ENCODE measurements at places on chromosomes 12 and 14.

DNA sequence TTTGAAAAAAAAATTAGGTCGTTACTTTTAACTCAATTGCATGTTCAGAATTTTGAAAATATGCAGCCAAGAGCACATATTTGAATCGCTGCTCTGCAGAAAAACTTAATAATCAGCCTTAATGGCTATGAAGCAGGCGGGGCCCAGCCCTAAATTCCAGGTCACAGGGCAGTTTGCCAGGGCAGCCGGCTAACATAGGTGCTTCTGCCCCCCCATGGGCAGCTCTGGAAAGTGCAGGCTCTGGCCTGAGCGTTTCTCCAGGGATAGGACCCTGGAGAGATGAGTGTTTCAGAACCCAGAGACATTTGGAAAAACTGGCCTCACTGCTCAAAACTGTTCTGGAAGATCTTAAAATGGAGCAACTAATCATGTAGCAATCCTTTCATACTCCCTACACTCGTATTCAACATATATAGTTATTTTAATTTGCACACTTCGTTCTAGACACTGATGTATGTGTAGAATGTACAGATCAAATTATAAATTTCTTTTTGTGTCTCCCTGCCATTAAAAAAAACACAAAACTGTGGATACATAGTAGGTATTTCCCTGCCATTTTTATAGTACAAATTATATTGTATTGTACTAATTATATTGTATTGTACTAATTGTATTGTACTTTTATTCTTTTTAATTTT is 26.0 kb upstream of the PTGR2 start:
- peak; percentile 81 for DNase-seq

DNA sequence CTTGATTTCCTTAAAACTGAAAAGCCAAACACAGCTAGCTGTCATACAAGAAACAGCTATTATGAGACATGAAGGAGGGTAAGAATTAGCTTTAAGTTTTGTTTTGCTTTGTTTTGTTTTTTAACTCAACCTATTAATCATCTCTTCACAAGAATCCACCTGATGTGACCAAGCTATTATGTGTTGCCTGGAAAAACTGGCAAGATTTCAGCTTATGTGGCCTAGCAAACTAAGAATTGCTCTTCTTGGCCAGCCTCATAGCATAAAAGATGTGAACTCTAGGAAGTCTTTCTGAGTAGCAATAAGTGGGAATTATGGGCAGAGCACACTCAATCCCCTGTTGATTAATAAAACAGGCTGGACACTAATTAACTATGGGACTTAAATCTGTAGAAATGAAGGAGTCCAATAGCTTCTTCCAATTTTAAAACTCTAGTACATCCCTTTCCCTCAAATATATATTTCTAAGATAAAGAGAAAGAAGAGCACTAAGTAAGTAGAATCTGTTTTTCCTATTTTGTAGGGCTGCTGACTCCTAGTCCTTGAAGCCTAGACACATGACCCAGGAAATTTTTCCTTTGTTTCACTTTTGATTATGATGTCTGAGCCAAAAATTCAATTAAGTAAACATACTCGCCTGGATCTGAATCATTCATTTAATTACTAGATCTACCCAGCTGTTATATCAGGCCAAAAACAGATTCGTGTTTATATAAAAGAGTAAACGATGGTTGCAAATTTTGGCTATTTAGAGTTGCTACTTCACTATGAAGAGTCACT is 75.7 kb downstream of the GTF2A1 start:
- DNase-seq = no peak

DNA sequence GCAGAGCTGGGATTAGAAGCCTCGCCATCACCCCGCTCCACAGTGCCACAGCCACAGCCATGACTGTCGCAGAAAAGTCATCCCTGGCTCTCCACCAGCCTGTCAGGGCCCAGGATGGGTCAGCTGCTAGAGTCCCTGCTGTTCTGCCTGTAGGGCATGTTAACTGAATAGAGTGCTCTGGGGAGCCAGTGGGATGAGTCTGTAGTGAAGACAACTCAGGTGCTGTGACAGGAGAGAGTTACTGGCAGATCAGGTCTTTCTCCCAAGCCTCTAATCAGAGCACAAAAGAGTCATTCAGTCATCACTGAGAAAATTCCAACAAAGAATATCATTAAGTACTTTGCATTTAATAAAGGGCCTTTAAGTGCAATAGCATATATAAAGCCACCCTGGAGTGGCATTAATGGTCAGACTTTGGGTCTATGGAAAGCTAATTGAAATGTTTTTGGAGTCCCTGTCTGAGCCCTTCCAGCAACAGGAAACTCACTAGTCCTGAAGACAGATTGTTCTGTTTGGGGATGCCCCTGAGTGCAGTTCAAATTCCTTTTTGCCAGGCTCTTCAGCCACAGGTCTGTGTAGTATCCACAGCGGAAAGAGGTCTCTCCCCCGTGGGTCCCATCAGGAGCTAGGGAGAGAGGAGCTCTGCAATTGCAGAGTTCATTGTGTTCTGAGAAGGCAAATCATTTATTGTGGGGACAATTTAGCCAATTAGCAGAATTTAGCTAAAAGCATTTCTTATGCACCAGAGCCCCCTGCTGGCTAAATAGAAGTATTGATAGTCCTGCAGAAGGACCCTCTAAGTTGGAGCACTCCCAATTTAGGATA is 45.2 kb upstream of the C14orf132 start:
- DNase-seq = peak; percentile 55

- DNase-seq = no peak
These were observed 460.6 kb upstream of the FOXG1 start for GRCh38 chr14:28305938-28306337.

- no peak for DNase-seq
These were observed 42.1 kb downstream of the RASSF3 start for GRCh38 chr12:64652346-64652745.

GRCh38 chr12:97939156-97939555 is 476.6 kb downstream of the RMST start:
- DNase-seq = no peak

DNA sequence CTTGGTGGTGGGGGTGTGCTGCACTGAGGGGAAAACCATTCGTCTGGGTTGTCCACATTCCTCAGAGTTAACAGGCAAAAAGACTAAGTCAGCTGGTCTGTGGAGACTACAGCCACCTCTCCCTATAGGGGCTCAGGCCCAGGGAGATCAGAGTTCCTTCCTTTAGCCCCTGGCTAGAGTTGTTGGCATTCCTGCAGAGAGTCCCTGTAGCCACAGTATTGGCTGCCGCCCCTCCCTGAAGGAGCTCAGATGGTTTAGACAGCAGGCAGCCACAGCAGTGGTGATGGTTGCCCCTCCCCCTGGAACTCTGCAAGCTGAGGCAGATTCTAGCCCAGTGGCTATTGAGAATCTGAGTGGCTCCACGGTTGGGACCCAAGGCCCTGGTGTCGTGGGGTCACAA is 1072.5 kb upstream of the ATXN7L3B start:
- DNase-seq = no peak

- no peak for DNase-seq
These were observed 91.4 kb downstream of the VRK1 start for GRCh38 chr14:96888593-96888992.

DNA sequence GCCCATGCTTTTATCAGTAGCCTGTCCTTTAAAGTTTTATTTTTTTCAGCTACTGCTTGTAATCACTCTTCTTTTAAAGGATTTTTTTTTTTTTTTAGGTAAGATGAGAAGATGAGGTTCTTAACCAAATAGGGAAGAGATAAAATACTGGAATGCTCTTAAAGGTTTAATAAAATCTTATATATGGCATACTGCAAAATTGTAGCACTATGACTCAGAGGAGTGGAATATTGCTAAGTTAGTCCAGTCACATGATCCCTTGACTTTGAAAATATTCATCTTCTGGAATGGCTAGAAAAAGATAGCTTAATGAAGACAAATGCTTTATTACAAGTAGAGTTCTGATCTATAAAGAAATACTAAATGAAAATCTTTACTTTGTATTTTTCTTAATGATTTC is 116.6 kb downstream of the NAV3 start:
- DNase-seq = no peak

DNA sequence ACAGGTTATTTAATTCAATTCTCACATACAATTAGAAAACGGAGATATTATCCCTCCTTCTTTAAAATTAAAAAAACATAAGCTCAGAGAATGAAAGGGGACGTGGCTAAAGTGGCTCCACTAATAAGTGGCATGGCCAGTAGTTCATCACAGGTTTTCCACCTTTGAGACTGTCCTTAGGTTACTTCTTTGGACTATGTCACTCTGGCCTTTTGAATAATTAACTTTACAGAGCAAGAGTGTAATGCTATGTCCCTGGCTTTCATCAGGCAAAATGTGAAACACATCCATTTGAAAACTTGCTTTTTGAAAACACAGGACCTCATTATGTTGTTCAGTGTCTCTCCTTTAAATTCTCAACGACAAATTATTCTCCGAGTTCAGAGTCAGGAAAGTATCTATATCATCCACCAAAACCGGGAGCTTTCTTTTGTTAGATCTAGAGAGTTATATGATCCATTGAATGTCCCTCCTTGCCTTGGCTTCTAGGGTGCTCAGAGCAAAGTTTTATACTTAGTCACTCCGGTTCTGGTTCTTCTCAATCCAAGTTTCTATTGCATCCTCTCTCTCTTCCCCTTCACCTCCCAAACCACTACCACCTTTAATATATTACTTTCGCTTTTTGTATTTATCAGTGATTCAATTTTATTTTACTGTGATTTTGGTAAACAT is 43.0 kb upstream of the BTG1 start:
- DNase-seq = no peak

GRCh38 chr12:66947119-66947518 is 268.2 kb upstream of the GRIP1 start:
- no peak for DNase-seq
